ENCODE measurements at places on chromosomes 2 and 18.

- DNase-seq: no peak
These were observed 24.5 kb downstream of the SIGLEC15 start for GRCh38 chr18:45850021-45850420.

- peak; percentile 67 for DNase-seq
These were observed 96.5 kb upstream of the SERTAD2 start for GRCh38 chr2:64750001-64750816.

DNA sequence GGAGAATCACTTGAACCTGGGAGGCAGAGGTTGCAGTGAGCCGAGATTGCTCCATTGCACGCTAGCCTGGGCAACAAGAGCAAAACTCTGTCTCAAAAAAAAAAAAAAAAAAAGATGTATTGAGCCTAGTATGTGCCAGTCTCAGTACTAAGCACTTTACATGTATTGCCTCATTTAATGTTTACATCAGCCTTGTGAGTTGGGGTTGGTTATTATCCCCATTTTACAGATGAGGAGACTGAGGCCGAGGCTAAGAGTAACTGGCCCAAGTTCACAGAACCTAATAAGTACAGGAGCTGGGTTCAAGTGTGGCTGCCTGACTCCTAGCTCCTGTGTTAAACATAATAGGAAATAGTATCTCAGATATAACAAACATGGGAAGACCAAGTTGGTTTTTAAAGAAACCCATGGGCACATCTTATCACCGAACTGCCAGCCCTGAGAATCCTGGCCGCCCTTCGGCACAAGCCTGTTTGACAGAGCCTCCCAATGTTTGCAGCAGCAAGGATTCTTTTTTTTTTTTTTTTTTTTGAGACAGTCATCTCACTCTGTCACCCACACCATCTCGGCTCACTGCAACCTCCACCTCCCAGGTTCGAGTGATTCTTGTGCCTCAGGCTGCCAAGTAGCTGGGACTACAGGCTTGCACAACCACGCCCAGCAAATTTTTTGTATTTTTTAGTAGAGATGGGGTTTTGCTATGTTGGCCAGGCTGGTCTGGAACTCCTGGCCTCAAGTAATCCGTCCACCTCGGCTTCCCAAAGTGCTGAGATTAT is 24.2 kb upstream of the GMPPA start:
- DNase-seq: no peak

GRCh38 chr18:27527856-27528255 is 342.7 kb upstream of the CHST9 start:
- DNase-seq: no peak

DNA sequence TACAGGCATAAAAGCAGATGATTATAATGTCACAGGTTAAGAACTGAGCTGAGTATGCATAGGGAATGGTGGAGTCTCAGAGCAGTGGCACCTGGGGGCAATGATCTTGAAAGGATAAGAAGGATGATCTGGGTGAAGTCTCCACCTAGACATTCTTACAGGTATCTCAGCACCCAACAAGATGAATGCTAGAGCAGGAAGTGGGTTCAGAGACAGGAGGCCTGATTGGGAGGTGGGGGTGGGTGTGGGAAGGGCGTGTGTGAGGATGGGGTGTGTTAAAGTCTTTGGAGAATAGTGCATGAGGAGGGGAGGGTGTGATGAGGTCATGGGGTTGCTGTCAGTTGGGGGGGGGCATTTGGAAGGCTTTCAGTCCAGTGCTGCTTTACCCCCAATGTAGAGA is 78.8 kb upstream of the UPP2 start:
- no peak for DNase-seq

DNA sequence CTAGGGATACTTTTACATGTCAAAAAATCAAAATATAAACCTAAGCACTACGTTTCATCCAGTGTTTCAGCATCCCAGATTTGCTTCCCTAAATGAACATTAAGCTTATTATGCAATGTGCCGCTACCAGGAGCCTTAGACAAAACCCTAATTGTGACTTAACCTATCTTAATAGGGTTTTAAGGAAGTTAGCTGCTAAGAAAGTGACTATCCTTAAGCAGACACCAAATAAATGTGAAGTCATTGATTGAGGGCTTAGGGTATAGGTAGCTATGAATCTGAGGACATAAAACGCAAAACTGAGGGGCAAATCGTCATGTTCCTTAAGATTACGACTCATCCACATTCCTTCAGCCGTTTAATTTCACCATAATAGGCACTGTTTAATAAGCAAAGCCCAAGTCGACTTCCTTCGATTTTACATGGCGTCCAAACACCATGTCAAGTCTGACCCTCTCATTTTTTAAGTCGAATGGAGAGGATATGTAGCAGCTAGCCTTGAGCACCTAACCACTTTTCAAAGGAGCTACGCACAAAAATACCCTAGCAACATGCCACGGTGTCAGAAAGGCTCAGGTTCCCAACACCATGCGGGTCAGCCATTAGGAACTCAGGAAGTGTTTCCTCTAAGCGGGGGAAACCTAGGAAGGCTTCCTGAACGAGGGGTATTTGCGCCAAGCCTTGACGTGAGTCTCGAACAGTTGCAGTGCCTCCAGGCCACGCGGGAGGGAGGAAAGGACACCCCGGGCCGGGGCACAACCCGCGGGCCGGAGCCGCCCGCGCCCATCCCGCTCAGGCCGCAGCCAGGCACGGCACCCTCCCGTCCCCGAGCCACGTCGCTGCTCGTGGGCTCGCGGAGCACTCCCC is 1.0 kb downstream of the HDLBP start:
- no peak for DNase-seq

GRCh38 chr2:3914241-3914640 is 210.9 kb downstream of the DCDC2C start:
- no peak for DNase-seq
